ENCODE measurements at places on chromosomes 6 and 20.

GRCh38 chr20:3177746-3178485 lies 4.6 kb upstream of the LZTS3 start:
- DNase-seq: no peak

DNA sequence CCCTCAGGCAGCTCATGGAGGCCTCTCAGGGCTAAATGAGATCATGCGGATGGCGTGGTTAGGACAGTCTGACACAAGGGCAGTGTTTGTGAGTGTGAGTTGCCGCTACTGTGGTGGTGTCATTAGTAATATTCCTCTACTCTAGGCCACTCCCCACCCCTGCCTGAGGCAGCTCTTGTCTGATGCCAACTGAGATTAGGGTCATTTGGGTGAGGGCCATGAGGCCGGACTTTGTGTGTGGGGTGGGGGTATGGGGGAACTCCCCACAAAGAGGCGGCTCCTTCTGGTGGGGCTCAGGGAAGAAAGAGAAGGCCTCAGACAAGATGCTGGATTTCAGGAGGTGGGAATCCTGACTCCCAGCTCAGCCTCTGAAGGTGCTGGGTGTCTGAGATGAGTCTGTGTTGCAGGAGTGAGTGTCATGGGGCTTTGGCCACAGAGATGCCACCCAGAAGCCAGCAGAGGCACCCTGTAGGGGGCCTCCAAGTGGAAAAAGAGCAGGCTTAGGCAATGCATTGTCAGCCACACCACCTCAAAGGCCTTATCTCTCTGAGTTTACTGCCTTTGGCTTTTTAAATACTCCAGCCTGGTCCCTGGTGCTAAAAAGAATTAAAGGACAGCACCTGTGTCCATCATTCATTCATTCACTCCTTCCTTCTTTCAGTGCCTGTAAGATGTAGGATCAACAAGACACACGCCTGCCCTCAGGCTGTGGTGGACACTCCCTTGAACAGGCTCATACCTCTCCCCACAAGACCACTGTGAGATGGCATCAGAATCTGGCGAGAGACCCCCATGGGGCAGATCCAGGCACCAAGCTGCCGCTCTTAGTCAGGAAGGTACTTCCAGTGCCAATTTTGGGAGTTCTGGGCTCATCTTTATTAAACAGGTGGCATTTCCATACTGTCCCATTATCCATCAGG lies 175.2 kb downstream of the MRPL14 start:
- DNase-seq: no peak

DNA sequence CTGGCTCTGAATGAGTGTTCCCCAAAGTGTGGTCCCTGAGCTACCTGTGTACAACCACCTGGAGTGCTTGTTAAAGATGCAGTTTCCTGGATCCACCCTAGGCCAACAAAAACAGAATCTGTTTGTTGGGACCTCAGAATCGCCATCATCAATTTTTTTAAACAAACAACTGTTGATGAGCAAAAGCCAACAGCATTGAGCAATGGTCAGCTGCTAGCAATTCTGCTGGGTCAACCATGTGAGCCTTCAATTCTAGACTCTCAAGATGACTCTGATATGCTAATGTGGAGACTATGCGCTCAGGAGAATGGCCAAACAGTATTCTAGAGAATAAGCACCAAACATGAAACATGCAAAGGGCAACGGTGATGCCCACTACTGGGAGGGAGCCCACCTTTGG lies 64.4 kb upstream of the IYD start:
- DNase-seq: no peak

GRCh38 chr6:142420802-142421201 lies 119.0 kb downstream of the ADGRG6 start:
- DNase-seq: no peak

DNA sequence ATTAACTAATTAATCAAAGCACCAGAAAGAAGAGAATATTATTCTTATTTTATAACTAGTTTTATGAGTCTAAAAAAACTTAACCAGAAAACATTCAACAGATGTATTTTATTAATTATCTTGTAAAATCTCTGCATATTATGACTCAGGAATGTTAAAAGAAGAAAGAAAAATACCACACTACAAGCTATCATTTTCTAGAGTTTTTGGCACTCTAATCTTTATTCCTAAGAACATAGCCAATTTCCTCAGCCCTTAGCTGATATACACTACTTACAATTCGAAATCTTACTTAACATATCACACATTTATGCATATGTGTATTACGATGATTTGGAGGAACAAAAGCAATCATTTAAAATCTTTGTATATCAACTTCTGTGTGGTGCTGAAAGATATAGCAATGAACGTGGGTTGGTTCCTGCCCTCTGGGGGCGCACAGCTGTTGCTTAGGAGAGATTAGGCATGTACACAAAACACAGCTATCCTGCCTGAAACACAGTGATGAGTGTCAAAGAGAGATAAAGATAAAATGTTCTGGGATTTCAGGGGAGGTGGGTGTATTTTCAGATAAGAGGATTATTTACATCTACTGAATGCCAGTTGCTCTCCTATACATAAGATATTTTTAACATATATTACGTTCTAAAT lies 404.5 kb downstream of the SYNE1 start:
- no peak for DNase-seq

DNA sequence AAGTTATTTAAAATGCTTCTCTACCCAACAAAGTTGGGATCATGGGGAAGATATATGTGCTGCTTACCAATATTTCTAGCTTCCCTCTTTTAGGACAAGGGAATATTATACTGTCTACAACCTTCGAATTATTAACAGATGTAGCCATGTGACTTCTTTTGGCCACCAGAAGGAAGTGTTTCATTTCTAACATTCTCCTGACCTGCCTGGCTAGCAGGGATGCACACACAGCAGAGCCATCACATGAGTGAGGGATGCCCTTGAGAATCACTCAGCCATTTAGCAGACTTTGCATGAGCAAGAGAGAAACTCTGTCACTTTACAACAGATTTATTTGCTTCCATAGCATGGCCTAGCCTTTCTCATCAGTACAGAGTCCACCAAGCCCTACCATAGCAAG lies 230.7 kb upstream of the MARCKS start:
- no peak for DNase-seq

DNA sequence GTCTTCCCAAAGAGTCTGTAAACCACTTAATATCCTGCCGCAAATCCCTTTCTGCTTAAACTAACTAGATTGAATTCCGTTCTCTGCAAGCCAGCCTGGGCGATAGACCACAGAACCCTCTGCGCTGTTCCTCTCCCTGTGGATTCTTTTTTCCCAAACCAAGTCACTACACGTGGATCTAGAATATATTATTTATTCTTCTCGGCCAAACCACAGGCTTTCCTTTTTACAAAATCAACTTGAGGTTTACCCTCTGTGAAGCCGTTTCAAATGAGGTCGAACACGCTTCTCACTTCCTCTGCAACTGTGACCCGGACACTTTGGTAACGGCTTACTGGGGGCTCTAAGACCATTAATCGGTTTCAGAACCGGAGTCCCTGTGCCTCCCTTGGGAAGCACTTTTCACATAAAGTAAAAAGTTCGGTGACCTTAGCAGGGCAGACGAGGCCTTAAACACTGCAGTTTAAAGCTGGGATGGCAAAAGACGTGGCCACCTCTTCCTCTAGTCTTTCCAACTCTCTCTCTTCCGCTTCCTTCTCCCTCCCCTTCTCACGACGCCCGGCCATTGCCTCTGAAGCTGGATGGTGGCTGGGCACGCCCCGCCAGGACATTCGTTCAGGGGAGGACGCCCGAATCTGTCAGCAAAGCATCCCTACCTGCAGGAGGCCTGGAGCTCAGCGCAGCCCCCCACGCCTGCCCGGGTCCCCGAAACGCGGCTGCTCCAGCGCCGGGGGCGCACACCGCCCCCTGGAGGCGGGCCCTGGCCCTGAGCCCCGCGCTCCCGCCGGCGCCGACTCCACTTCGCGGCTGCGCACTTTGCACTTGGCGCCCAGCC lies 55.0 kb upstream of the FOXC1 start:
- DNase-seq: peak; percentile 81

- DNase-seq: no peak
Observed at GRCh38 chr20:25525867-25526266, 59.5 kb downstream of the NINL start.

- DNase-seq: no peak
Observed at GRCh38 chr20:47872341-47872740, 87.1 kb upstream of the SULF2 start.

- DNase-seq: no peak
Observed at GRCh38 chr6:149429427-149430360, 29.6 kb downstream of the SUMO4 start.

DNA sequence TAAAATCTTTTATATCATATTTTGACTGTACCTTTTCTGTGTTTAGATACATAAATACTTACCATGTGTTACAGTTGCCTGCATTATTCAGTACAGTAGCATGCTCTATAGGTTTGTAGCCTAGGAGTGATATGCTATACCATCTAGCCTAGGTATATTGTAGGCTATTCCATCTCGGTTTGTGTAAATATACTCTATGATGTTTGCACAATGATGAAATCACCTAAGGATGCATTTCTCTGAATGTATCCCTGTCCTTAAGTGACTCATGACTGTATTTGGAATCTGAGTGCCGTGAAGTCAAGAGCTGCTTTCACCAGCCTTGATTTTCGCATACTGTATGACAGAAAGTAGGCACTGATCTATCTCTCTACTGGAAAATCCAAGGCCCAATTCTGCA lies 129.9 kb downstream of the UTRN start:
- DNase-seq: no peak

GRCh38 chr20:10478205-10478604 lies 43.1 kb downstream of the SLX4IP start:
- no peak for DNase-seq

DNA sequence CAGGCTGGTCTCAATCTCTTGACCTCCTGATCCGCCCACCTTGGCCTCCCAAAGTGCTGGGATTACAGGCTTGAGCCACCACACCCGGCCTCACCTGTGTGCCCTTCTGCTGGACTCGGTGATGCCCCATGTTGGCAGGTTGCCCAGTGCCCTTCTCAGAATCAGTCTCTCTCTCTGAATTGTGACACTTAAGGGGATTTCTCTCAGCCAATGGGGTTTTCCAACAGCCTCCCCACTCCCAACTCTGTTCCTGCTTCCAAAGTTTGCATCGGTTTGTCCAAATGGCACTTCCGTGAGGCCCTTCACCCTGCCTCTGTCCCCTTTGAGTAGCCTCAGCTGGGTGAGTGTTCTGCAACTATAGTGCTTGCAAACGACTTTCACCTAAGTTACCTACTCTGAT lies 3.1 kb upstream of the MRPS10 start:
- no peak for DNase-seq
